PC-3 (cell line): ENCODE measurements at places on chromosomes 12 and 14. TPM values are rescaled to one million over a fixed set of nuclear protein-coding genes. Genes with fewer than 3 reads are reported as not detected.
A peak's percentile ranks its signal among the peaks of the same experiment; 100 is the strongest.

Gene EFS
- total RNA-seq, result 0.23 and 0.36 TPM in 2 replicates

Gene NXPH4
- total RNA-seq, result 10.7 and 15.1 TPM in 2 replicates

Gene TPI1
- total RNA-seq, result 1,259 and 1,708 TPM in 2 replicates

Gene ACACB
- 21.7 and 22.6 TPM in 2 replicates for total RNA-seq

Gene UNC79
- not detected in 2 replicates for total RNA-seq

Gene PTPN6
- total RNA-seq, result 22.5 and 28.4 TPM in 2 replicates

Gene DIO3
- 4.9 and 5.8 TPM in 2 replicates for total RNA-seq

Gene IKBIP
- 11.1 and 14.6 TPM in 2 replicates for total RNA-seq

Gene GPRC5A
- total RNA-seq, result 140 and 144 TPM in 2 replicates

Gene TPPP2
- not detected in 2 replicates for total RNA-seq

Gene ST8SIA1
- total RNA-seq, result not detected in 2 replicates

DNA sequence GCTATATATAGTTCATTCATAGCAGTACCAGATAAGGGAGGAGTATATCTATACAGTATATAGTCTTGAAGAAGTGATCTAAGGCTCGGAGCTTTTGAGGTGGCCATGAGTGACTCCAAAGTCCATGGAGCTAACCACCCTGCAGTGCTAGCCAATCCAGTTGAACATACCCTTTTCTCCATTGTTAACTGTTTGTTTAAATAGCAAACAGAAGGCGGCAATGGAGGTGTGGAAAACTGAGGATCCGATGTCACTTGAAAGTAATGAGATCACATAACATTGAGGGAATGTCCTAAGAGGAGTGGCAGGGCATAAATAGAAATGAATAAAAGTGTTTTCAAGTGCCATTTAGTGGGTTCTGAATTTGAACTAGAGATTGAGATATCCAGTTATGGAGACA is 12.4 kb upstream of the SNAPC1 start:
- peak overlapping the region; percentile 72 for H3K4me3 ChIP-seq
- H3K36me3 ChIP-seq, result peaks cover 41% of the 10 kb centered on the region
- H3K4me1 ChIP-seq, result peaks cover 75% of the 10 kb centered on the region
- DNase-seq, result peak; percentile 76

- H3K27me3 ChIP-seq, result no peaks in the 10 kb centered on the region
- H3K36me3 ChIP-seq, result no peaks in the 10 kb centered on the region
- H3K27ac ChIP-seq, result no peak overlapping the region
- no peak for DNase-seq
- no peak overlapping the region for H3K4me3 ChIP-seq
Observed at GRCh38 chr12:130266751-130267150, 70.9 kb upstream of the PIWIL1 start.

- no peak overlapping the region for H3K27ac ChIP-seq
- H3K4me3 ChIP-seq, result no peak overlapping the region
- DNase-seq, result no peak
- H3K4me1 ChIP-seq, result peaks cover 4% of the 10 kb centered on the region
Observed at GRCh38 chr12:130879212-130879686, 7.4 kb downstream of the RAN start.

- no peak for DNase-seq
- H3K27me3 ChIP-seq, result peaks cover 84% of the 10 kb centered on the region
- no peak overlapping the region for H3K4me3 ChIP-seq
- no peaks in the 10 kb centered on the region for H3K36me3 ChIP-seq
Observed at GRCh38 chr14:58844544-58844943, 206.8 kb downstream of the DACT1 start.

- H3K4me1 ChIP-seq, result no peaks in the 10 kb centered on the region
- H3K4me3 ChIP-seq, result no peak overlapping the region
- no peak overlapping the region for H3K27ac ChIP-seq
- peaks cover 36% of the 10 kb centered on the region for H3K27me3 ChIP-seq
- peak; percentile 61 for DNase-seq
Observed at GRCh38 chr12:72141381-72141780, 130.8 kb upstream of the TRHDE start.

DNA sequence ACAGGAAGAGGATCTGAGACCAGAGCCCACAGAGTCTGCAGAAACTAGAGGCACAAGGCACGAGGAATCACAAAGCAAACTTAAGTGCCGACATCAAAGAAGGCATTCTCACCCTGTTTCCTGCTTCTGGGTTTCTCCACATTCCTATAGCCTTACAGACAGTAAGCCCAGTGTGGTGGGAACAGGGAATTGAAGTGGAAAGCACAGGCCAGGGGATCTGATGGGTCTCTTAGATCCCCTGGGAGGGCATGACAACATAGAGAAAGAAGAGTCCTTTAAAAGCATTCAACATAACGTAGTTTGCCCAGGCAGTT is 75.6 kb upstream of the FRMD6 start:
- H3K27me3 ChIP-seq, result no peaks in the 10 kb centered on the region
- H3K4me3 ChIP-seq, result no peak overlapping the region
- H3K36me3 ChIP-seq, result 0 out of 2 replicates have a peak, but pooled peaks cover 3% of the 10 kb centered on the region
- H3K4me1 ChIP-seq, result peaks cover 36% of the 10 kb centered on the region

DNA sequence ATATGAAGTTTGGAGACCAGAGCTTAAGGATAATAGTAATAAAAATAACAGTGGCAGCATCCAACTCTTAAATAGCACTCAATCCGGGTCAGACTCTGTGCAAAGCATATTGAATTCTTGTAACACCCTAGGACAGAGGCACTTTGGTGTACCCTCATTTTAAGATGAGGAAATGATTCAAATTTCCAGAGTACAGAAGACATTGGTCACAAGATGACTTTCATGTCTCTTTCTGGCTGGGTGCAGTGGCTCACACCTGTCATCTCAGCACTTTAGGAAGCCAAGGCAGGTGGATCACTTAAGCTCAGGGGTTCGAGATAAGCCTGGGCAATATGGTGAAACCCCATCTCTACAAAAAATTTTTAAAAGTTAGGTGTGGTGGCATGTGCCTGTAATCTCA is 235.8 kb downstream of the SLC15A4 start:
- H3K27me3 ChIP-seq, result peaks cover 23% of the 10 kb centered on the region
- H3K4me3 ChIP-seq, result no peak overlapping the region
- no peaks in the 10 kb centered on the region for H3K36me3 ChIP-seq
- H3K4me1 ChIP-seq, result no peaks in the 10 kb centered on the region
- no peak for DNase-seq

DNA sequence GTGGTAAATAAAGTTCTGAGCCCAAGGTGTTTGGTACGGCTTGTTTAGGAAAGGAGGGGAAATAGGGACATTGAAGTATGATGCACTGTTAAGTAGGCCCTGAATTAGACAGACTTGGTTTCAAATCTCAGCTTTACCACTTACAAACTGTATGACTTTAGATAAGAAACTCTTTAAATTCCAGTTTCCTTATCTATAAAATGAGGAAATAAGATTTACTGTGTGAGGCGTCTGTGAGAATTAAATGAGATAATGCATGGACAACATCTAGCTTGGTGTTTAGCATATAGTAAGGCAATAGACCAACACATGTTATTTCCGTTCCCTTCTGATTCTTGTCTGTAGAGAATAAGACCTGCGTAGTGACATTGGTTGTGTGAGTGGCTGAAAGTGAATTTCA is 7.0 kb downstream of the NCKAP1L start:
- H3K27ac ChIP-seq, result no peak overlapping the region
- H3K27me3 ChIP-seq, result peaks cover 61% of the 10 kb centered on the region
- no peak for DNase-seq
- H3K4me3 ChIP-seq, result no peak overlapping the region
- no peaks in the 10 kb centered on the region for H3K36me3 ChIP-seq
- no peaks in the 10 kb centered on the region for H3K4me1 ChIP-seq

- DNase-seq, result no peak
- 0 out of 2 replicates have a peak, but pooled peaks cover 4% of the 10 kb centered on the region for H3K4me1 ChIP-seq
- no peaks in the 10 kb centered on the region for H3K27me3 ChIP-seq
- H3K27ac ChIP-seq, result no peak overlapping the region
- H3K4me3 ChIP-seq, result no peak overlapping the region
Observed at GRCh38 chr14:43621282-43621681, 885.8 kb downstream of the FSCB start.

DNA sequence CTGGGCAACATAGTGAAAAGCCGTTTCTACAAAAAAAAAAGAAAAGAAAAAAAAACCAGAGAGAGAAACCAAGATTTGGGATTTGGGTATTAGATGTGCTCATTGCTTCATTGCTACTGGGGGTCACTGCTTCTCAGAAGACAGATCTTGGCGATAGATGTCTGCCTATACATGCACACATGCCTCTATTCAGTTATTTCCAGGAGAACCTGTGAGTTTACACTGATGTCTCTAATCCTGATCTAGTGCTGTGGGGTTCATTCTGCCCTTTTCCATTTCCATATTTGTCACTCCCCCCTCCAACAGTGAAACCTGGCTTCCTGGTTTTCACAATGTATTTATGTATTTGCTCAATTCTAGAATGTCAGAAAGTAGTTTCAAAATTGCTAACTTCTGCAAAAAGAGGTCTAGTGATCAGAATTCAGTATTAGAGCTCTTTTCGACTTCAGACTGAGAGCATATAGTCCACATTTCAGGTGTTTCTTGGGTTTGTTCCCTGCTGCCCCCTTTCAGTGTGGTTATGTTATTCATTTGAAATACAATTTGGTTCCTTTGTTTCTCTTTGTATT is 111.0 kb downstream of the SLC25A47 start:
- DNase-seq, result no peak
- H3K4me1 ChIP-seq, result peaks cover 12% of the 10 kb centered on the region
- H3K27ac ChIP-seq, result no peak overlapping the region
- no peaks in the 10 kb centered on the region for H3K36me3 ChIP-seq

- H3K36me3 ChIP-seq, result no peaks in the 10 kb centered on the region; the same call in 1 of the 2 replicates
- no peaks in the 10 kb centered on the region for H3K27me3 ChIP-seq
- H3K27ac ChIP-seq, result no peak overlapping the region
- no peak for DNase-seq
- peaks cover 37% of the 10 kb centered on the region for H3K4me1 ChIP-seq
Observed at GRCh38 chr14:103140316-103141109, 17.3 kb downstream of the TNFAIP2 start.

GRCh38 chr14:59208954-59209353 is 20.5 kb downstream of the DAAM1 start:
- peaks cover 7% of the 10 kb centered on the region; the same call in 1 of the 2 replicates for H3K4me1 ChIP-seq
- no peaks in the 10 kb centered on the region for H3K36me3 ChIP-seq
- no peak for DNase-seq
- no peak overlapping the region for H3K4me3 ChIP-seq
- H3K27me3 ChIP-seq, result no peaks in the 10 kb centered on the region

DNA sequence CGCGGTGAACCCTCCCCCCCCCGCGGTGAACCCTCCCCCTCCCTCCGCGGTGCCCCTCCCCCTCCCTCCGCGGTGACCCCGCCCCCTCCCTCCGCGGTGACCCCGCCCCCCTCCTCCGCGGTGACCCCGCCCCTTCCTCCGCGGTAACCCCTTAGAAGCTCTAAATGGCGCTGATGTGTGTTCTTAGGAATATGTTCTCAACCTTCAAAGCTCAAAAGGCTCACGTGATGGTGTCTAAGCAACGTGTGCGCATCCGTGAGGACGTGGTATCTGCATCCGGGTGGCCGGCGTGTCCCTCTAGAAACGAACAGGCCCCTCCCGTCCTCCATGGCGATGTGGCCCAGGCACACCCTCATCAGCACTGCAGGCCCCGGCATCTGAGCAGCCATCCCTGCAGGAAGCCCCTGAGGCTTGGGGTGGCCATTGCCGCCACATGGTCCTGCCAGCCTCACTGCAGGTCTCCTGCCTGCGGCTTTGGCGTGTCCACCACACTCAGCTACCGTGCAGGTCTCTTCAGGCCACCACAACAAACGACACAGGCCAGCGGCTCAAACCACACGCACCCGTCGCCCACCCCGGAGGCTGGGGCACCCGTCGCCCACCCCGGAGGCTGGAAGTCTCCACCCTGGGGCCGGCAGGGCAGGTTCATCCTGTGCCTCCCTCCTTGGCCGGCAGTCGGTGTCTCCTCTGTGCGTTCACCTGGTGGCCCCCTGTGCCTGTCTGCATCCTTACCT is 14.5 kb upstream of the FBRSL1 start:
- no peaks in the 10 kb centered on the region for H3K36me3 ChIP-seq
- no peak overlapping the region for H3K27ac ChIP-seq
- H3K4me1 ChIP-seq, result no peaks in the 10 kb centered on the region

- no peaks in the 10 kb centered on the region for H3K36me3 ChIP-seq
- H3K4me1 ChIP-seq, result no peaks in the 10 kb centered on the region
- no peak for DNase-seq
- no peaks in the 10 kb centered on the region for H3K27me3 ChIP-seq
- H3K27ac ChIP-seq, result no peak overlapping the region
- no peak overlapping the region for H3K4me3 ChIP-seq
Observed at GRCh38 chr14:53553221-53553620, 400.1 kb upstream of the DDHD1 start.

- DNase-seq, result peak; percentile 45
- H3K4me3 ChIP-seq, result no peak overlapping the region
- no peak overlapping the region for H3K27ac ChIP-seq
- H3K4me1 ChIP-seq, result no peaks in the 10 kb centered on the region
Observed at GRCh38 chr12:113815031-113815430, 151.1 kb downstream of the RBM19 start.

GRCh38 chr12:1083151-1083888 is 92.3 kb downstream of the ERC1 start:
- no peaks in the 10 kb centered on the region for H3K4me1 ChIP-seq
- no peak overlapping the region for H3K27ac ChIP-seq
- no peak overlapping the region for H3K4me3 ChIP-seq
- no peaks in the 10 kb centered on the region for H3K36me3 ChIP-seq
- no peaks in the 10 kb centered on the region for H3K27me3 ChIP-seq

DNA sequence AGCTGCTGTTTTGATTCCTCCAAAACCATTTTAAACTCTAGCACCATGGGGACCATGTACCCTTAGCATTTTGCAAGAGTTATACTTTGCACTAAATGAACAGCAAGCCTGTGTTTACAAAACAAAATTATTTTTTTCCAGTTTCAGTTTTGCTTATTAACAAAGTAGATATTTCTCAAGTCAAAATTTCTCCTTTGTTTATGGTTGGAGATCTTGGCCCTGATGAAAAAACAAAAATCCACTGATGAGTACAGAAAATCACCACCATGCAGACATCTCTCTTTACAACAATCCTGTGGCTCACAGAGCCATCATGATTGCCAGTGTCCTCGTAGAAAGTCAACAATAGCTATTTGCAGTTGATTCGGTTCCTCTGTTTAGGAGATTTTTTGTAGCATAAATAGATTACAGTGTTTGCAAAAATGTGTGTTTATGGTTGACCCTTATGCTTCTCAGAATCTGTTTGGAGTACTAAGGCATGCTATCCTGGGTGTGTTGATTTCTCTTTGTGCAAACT is 201.1 kb upstream of the NUDT4 start:
- H3K36me3 ChIP-seq, result no peaks in the 10 kb centered on the region
- no peaks in the 10 kb centered on the region for H3K27me3 ChIP-seq
- no peak for DNase-seq
- H3K4me3 ChIP-seq, result no peak overlapping the region
- no peaks in the 10 kb centered on the region for H3K4me1 ChIP-seq
- H3K27ac ChIP-seq, result no peak overlapping the region

- peak overlapping the region; percentile 81 for H3K4me3 ChIP-seq
- no peaks in the 10 kb centered on the region for H3K27me3 ChIP-seq
- peak overlapping the region; percentile 44 for H3K27ac ChIP-seq
- peak; percentile 29 for DNase-seq
Observed at GRCh38 chr12:132085291-132085635, 58.9 kb downstream of the DDX51 start.
